ENCODE measurements at places on chromosomes 3 and 15.

DNA sequence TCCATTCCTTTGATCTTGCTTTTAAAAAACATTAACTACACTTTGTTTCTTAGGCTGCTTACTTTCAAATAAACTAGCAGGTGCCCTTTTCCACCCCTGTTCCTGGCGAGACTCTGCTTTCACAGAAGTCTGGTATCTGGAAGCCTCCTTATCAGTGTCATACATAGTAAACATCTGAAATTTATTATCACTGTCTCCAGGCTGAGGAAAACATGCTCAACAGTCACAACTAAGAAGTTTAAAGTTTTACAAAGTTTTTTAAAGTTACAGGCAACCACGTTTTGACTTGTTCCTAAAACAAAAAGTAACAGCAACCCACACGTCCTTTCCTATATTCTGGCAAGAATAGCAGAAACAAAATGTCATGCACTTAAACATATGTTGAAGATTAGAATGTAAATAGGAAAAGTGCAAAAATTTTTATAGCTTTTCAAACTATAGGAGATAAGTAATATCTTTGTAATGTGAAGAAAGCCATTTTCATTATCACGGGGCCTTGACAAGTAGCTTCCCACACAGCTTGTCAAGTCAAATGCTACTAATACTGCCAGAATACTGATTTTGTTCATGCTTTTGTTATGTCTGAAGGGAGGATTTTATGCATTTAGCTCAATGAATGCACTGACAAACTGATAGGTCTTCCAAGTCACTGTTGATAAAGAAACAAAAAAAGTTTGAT, 275.2 kb upstream of the KCNMB2 start:
- no peak for DNase-seq

- DNase-seq, result no peak
Observed at GRCh38 chr3:169695031-169695430, 31.5 kb upstream of the MECOM start.

- DNase-seq, result no peak
Observed at GRCh38 chr3:182633186-182633585, 160.1 kb upstream of the ATP11B start.

GRCh38 chr15:82647045-82647834, at the start of gene CPEB1:
Gene CPEB1, minus strand, starts transcription at chr15:82647363. Its CDS starts 18,904 bp downstream, at chr15:82628459.
- DNase-seq, result no peak

- no peak for DNase-seq
Observed at GRCh38 chr3:197975311-197975710, 15.3 kb downstream of the LMLN start.

GRCh38 chr15:84003791-84004503, 231.6 kb upstream of the GOLGA6L4 start:
- DNase-seq, result no peak

DNA sequence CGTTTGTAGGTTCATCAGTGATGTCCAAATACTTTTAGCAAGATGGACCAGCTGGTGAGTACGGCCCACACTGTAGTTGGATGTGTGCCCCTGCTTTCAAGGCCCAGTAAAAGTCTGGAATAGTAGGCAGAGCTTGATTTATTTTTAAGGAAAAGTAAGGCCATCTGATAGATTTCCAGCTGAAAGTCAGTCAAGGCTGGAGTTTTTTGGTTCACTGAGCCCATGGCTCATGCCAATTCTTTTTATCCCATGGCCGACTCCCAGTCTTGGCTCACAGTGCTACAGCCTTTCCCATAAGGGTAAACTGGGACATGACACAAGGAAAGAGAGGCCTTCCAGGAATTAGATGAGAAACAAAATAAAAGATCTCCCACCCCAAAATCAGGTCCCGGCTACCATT, 13.5 kb downstream of the CCDC80 start:
- DNase-seq, result no peak

DNA sequence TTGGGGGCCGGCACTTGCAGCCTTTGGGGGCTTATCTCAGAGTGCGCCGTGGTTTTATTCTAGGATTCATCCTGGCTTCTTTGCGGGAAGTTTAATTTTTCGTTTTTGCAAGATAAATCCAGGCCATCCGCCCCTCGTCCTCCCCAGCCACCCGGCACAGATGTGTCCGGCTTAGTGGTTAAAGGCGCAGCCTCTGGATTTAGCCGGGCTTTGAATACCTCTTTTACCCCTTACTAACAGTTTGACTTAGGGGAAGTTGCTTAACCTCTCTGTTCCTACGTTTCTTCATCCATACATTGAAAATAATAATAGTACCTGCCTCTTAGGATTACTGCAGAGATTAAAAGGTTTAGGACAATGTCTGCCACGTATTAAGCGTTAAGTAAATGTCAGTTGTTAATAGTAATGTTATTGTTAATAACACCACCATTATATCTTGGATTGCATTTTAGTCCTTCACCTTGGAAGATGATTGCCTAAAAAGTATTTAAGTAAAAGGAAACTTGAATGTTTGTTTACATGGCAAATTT, 714 bp downstream of the ECT2 start:
- DNase-seq, result no peak
